ENCODE measurements at places on chromosomes 2 and 18.

GRCh38 chr2:8584174-8585066 is 97.4 kb upstream of the ID2 start:
- no peak for DNase-seq

GRCh38 chr2:3535467-3535793 is 16.1 kb upstream of the ADI1 start:
- DNase-seq = no peak

GRCh38 chr2:173199294-173199693 is 123.6 kb downstream of the MAP3K20 start:
- DNase-seq = no peak

GRCh38 chr2:32622570-32623310 is 5.1 kb upstream of the TTC27 start:
- DNase-seq = no peak

- no peak for DNase-seq
Observed at GRCh38 chr18:7954238-7954637, 387.1 kb downstream of the PTPRM start.

- no peak for DNase-seq
Observed at GRCh38 chr2:56801214-56801613, 617.4 kb downstream of the CCDC85A start.

All from AG04450 (cell line).